ENCODE measurements at places on chromosomes 4 and X. TPM values are rescaled to one million over a fixed set of nuclear protein-coding genes. Genes with fewer than 3 reads are reported as not detected.

DNA sequence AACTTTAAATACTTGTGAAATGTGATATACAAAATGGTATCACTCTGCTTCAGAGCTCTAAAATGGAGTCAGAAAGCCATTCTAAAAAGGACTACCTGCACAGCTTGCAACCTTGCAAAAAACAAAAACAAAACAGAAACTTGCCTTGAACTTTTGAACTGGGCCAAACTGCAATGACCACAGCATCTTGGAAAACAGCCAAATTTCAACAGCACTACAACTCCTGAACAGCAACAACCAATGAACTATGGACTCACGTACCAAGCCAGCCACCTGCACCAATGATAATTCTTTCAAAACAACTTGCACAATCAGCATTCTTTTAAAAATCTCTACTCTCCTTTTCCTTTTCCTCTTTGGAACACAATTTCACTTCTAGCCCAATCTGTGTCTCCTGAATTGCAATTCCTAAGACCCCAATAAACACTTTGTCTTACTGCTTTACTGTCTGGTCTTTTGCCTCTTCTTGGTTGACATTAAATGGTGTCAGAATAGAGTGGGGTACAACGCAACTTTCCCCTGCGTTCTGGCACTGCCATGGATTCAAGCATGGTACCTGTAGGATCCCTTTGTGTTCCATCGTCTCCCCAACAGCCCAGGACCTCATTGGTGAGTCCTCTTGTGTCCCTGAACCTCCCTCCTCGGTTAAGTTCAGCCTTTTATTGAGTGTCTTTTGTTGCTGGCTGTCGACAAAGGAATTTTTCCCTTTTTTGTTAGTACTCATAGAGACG lies 35.7 kb upstream of the FMR1 start:
- no peak for DNase-seq

DNA sequence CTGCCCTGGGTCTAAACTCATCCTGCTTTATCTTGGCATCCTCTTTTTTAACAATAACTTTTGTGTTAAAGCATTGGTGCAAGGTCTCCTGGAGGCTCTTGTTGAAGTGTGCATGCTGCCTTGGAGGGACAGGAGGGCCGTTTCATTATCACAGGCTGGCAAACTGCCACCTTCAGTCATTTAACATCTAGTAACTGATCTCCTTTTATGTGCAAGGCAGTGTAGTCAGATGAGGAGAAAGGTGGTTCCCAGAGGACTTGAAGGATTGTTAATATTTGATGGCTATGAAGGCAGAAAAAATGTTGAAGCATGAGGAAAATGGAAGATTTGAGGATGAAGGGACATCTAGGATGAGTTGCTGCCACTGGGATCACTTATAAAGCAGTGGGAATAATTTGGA lies 439.4 kb downstream of the RAPGEF2 start:
- no peak for DNase-seq

DNA sequence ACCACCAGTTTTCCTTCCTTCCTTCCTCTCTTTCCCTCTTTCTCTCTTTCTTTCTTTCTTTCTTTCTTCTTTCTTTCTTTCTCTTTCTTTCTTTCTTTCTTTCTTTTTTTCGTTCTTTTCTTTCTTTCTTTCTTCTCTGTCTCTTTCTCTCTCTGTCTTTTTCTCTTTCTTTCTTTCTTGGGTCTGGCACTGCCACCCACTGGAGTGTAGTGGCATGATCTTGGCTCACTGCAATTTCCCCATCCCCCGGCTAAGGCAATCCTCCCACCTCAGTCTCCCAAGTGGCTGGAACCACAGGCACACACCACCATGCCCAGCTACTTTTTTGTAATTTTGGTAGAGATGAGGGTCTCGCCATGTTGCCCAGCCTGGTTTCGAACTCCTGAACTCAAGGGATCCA lies 51.6 kb upstream of the NHS start:
- DNase-seq = no peak

DNA sequence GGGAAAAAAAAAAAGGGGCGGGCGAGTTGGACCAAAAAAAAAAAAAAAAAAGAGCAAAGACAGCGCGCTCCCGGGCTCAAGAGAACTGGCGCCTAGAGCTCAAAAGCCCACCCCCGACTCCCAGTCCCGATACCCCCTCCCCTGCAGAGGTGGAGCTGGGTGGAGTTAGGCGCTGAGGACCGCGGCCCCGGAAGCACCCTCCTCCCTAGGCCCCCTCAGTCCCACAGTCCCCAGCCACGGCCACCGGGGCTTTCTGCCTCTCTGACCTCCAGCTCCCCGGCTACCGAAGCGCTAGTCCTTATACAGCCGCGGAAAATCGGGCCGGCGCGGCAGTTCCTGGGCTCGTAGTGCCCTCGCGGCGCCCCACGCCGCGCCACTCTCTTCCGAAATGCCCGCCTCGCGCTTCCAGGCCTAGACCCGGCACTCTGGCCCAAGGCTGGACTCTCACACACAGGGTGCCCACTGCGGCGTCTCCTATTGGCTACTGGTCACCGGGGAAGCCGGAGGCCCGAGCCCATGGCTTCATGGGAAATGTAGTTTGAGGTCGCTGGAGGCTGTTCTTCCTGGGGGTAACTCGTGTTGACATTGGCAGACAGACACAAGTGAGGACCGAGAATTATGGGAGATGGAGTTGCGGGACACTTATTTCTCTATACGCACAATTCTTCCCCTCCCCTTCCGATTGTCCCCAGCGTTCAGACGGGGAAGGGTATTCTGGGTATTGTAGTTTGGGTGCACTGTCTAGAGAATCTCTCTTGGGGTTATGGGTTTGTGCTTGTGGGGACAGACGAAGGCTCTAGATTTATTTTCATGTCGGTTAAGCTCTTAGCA lies at the start of gene ENOX2:
ENOX2 (minus strand) TSS at position 427 of the 831 bp plus-strand sequence. CDS start 199,993 bp downstream, outside the sequence.
- DNase-seq = peak; percentile 97

Gene CCNA2
- total RNA-seq = 175 TPM

Gene ARHGAP36
- total RNA-seq = not detected

Gene S100G
- not detected for total RNA-seq

DNA sequence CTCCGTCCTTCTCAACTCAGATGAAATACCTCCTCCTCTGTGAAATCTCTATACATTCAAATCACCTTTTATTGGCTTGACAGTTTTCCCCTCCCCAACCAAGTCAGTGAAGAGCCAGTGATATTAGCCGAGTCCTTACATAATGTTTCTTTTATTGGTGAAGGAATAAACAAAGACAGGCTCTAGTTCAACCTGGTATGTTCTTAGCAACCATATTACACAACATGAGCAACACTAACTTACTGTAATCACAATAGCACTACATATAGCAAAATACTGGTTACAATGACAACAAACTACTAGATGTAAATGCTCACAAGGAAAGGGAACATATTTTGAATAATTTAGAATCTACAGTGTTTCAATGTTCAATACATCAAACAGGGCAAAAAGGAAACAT lies 19.9 kb downstream of the DHX15 start:
- DNase-seq = no peak

DNA sequence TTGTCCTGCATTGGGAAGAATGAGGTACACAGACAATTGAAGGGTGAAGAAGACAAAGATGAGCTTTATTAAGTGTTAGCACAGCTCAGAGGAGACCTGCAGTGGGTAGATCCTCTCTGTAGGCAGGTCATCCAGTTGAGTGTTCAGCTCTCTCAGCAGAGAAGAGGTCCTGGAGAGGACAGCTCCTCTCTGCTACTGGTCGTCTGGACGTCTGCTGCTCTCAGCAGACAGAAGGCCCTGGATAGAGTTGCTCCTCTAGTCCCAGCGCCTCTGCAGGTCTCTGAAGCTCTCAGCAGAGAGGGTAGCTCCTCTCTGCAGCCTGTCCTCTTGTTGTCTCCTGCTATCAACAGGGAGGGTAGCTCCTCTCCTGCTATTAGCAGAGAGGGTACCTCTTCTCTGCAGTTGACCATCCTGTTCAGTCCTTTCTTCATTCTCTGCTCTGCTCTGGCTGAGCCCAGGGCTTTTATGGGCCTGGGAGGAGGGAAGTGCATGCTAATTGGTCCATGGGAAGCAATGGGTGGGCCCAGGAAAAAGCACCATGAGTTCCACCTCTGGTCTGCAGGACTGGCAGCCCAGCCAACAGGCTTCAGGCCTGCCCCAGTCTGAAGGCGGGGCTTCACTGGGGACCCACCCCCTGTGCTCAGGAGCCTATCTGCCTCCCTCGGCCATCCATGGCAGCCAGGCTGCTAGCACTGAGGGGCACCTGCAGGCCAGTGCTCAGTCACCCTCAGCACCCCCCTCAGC lies 54.1 kb upstream of the IBSP start:
- no peak for DNase-seq

Gene PRKX
- 20.0 TPM for total RNA-seq

DNA sequence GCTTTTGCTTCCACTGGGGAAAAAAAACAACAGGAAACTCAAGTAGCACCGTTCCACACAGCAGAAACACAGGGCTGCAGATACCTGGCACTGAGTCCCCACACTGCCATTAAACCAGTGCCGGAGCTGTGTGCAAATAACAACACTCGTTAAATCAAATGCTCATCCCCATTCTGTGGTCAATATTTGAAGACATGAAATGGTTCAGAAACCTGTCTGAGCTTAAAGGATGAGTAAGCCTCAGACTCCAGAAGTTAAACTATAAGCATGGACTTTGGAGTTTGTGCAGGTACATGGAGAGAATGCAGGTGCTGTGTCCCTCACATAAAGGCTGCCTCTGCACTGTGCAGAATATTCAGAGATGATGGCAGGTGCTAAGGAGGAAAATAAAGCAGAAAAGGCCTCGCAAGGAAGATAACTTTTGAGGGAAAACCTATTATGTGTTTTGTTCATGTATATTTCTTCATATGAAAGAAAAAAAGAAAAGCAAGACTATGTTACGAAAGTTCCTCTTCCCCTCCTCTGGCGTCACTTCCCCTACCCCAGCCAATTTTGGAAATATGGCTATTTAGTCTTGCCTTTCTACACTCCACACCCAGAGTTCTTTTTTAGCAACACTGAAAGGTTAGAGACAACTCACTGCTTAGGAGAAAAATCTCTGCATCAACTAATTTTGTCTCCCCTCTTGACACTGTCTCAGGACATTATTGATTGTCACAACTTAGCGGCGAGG lies 4.6 kb downstream of the MPP1 start:
- DNase-seq = no peak

Gene SLITRK4
- not detected for total RNA-seq

GRCh38 chrX:2242326-2242725 lies 258.4 kb downstream of the DHRSX start:
- no peak for DNase-seq

DNA sequence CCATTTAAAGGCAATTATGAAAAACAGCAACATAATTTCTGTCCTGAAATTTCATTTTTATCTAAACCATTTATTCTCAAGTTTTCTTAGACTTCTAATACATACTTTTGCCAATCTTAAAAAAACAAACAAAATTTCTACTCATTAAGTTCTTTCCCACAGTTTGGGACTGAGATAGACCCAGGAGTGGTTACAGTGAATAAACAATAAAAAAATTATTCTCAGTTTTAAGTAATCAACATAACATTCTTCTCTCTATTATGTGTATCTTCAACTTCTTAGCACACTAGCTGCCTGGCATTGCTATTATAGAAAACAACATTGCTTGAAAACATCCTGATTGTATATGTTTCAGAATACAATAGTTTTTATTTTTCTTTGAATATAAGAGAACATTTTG lies 532.8 kb downstream of the IL15 start:
- no peak for DNase-seq

- DNase-seq = no peak
These were observed 107.8 kb downstream of the TNIP2 start for GRCh38 chr4:2648159-2648814.

DNA sequence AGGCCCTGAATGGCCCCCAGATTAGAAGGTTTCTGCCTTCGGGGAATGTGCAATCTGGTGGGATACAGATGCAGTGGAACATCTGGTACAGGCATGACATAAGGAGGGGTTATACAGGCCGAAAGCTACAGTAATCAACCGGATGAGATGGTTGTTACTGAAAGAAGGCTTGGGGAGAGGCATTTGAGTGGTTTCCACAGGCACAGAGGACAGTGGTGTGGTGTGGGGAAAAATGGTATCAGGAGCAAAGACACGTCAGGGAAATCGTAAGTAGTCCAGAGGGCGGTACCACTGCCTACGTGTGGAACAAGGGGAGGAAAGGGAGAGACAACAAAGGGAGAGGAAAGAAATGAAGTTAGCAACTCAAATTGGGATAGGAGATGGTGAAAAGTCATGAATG lies 3.0 kb downstream of the PDLIM3 start:
- no peak for DNase-seq

- DNase-seq = peak; percentile 3
These were observed 316.0 kb downstream of the CCSER1 start for GRCh38 chr4:90443231-90443630.

DNA sequence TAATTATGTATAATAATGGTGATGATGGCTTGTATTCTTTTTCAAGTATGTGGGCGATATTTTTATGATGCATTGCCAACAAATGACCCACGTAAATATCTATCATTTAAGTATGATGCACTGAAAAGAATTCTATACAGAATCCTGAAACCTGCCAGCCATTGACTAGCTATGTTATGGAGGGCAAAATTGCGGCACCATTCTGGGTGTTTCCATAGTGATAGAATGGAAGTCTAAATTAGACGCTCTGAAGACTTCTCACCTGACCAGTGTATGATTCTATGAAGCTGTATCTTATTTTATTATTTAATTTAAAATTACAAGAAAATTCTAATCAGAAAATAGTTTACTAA lies 677 bp upstream of the CENPC start:
- no peak for DNase-seq

GRCh38 chrX:103831803-103832544 lies at the start of gene RAB9B:
Gene RAB9B, minus strand, starts transcription at chrX:103832257. Its CDS starts 6,473 bp downstream, at chrX:103825784.
- peak; percentile 36 for DNase-seq

DNA sequence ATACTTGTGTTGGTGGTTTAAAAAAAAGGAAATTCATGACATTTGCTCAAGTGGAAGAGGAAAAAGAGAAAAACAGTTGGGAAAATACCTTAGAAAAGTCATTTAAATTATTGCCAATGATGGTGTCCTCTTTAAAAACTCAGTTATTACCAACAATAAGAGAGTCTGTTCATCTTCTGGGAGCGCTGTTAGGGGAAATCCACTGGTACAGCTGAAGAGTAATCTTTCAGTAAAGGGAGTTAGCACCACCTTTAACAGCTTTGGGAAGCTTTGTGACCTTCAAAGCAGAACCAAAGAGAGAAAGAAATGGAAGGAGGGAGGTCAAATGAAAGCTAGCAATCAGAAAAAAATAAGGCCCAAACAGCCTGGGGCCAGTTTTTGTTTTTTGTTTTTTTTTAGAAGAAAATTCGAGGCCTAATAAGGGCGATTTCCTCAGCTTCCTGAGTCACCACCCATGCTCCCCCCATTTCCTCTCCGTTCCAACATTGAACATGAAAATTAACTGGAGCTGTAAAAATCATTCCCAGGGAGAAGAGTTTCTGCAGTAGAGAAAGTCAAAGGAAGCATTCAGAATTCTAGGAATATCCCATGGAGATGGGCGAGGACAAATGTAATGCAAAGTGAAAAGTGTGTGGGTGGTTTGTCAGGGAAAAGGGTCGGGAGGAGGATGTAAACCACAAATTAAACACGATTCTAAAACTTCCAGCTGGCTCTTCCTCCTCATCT lies 115.1 kb downstream of the SH3KBP1 start:
- peak; percentile 59 for DNase-seq

GRCh38 chr4:3722446-3723231 lies 43.5 kb upstream of the ADRA2C start:
- DNase-seq = no peak
